ENCODE measurements at places on chromosomes 5 and 9.

GRCh38 chr5:103623425-103623824 is 60.8 kb upstream of the NUDT12 start:
- DNase-seq = no peak

DNA sequence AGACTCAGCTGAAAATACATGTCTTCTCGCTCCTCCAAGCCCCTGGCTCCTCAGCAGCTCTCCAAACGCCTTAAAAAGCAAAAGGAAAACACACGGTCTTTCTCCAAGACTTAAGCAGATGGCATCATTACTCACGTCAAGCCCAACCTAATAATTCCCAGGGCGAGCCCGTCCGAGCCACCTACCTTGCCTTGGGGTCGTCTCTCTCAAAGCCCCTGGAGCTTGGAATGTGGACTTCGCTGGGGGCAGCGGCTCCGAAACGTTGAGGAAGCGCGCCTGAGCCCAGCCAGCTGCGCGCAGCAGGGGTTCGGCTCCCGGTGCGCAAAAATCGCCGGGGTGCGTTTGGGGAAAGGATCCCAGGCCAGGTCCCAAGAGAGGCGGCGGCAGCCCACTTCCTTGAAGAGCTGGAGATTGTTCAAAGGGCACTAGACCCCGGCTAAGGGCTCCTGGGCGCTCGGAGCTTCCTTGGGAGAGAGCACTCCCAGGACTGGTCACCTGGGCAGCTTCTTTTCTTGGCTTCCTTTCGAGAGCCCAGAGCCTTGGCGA is 395 bp downstream of the DRD1 start:
- DNase-seq = no peak

DNA sequence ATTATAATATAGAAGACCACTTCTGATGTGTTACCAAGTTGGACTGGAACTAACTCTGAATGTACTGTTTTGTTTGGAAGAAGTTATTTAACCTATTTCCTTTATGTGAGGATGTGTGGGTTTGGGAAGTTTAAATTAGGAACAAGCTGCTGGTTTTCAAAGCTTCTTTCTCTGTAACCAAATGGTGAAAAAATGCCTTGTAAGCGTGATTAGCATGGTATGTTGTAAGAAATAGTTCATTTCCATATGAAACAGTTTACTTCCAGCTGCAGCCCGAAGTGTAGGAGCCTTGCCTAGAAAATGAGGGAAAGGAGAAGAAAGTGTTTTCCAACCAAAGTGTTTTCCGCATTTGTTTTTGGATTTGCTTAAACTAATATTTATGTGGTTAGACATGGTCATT is 36.0 kb downstream of the TTC1 start:
- DNase-seq = no peak

GRCh38 chr5:115391780-115392179 is 95.3 kb upstream of the CCDC112 start:
- DNase-seq = no peak

GRCh38 chr5:1005249-1005851 is 3.3 kb upstream of the NKD2 start:
- DNase-seq = no peak

DNA sequence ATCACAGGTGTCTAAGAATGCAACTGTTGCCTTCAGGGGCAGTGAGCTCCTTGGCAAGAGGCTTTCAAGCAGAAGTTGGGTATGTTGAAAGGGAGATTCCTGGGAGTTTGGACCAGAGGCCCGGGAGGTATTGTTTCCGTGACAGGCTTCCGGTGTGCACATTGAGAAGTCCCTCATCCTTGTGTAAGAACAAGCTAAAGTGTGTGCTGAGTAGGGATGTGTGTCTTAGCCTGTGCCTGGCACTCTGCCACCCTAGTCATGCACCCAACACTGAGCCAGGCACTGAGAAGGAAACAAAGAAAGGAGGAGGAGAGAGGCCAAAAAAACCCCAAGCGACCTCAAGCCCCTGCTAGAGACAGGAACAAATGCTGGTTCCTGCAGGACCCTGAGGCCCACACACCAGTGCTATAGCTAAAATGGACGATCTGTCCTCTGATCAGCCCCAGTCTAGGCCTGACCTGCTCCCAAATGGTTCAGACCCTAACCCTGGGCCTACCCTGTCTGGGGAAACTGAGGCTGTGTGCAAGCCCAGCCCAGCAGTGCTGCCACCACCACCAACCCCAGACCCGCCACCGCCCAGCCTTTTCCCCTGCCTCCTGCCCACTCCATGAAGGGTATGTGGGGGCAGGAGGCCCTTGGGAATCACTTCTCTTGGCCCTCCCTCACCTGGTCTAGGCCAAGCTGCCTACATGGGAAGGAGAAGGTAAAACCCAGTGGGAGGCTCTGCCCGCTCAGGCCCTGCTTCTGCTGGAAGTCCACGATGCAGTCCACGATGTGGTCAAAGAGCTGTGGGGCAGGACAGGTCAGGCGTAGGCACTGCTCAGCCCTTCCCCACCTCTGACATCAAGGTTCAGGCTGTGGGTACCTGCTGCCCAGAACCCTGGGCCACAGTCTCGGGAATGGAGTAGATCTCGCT is 12.6 kb downstream of the HK3 start:
- DNase-seq = no peak

GRCh38 chr5:143340891-143341685 is 62.4 kb downstream of the NR3C1 start:
- DNase-seq = no peak

DNA sequence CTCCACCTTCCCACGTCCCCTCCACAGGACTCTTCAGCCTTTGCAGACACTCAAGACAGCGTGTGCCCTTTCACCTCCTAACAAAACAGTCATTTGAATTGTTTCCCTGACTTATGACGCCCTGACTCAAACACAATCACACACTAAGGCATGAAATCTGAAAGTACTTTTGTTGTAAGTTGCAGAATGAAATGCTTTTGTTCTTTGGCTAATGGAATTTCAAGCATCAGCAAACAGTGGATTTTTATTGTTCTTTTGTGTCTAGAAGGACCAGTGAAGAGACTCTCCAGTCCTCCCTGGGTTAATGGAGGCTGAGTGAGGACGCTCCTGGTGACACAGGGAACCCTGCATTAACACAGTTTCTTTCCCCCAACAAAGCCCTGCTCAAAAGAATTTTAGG is 380.1 kb downstream of the CTNND2 start:
- no peak for DNase-seq

All from hematopoietic multipotent progenitor cell treated with erythropoietin and hydrocortisone succinate and interleukin-3 and kit ligand, for 17 days (in vitro differentiated cells).